ENCODE measurements at places on chromosomes 6 and 20.

DNA sequence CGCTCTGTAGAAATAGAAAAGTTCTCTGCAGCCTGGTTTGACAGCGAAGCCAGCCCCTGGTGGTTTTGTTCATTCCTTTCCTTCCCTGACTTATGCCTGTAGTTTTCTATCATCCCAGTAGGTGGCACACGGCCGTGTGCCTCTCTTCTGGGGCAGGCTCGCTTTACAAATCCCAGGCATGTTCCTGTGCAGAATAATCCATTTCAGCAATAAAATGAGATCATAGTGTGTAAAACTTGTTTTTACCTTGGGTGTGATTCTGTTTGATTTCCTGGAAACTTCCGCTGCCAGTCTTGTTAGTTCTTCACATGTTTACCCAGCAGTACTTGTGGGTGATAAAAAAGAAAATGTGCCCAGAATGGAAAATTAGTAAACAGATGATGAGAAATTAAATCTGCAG lies 7.4 kb upstream of the INSM1 start:
- peak; percentile 5 for DNase-seq

GRCh38 chr6:167652701-167653095 lies 174.0 kb upstream of the AFDN start:
- DNase-seq, result no peak

- DNase-seq, result no peak
Measured at GRCh38 chr20:5402903-5403531, 86.3 kb upstream of the PROKR2 start.

- DNase-seq, result no peak
Measured at GRCh38 chr6:30826961-30827342, 57.4 kb upstream of the DDR1 start.

DNA sequence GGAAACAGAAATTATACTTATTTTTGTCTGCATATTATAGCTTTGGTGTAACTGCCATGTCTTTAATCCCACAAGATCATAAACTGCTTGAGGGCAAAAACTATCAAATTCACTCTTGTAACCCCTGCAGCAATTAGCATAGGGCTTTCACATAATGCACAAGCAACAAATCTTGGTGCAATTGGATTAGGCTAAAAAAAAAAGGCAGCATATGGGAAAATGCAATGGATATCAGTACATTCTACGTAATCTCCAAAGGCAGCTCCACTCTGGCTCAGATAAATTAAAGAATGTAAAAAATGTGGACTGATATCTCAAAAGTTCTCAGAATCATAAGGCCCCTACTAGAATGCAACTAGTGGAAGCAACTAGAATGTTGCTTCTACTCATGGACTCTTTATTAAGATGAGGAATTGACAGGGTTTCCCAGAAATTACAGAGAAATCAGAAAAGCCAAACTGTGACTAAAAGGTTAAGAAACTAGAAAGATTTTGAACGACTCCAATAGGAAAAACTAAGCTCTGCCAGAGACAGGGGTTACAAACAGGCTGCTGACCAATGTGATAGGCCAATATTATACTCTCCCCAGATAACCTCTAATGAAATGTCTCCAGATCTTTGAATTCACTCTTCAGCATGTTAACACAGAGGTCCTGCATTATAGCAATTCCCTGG lies 55.0 kb downstream of the FILIP1 start:
- no peak for DNase-seq

DNA sequence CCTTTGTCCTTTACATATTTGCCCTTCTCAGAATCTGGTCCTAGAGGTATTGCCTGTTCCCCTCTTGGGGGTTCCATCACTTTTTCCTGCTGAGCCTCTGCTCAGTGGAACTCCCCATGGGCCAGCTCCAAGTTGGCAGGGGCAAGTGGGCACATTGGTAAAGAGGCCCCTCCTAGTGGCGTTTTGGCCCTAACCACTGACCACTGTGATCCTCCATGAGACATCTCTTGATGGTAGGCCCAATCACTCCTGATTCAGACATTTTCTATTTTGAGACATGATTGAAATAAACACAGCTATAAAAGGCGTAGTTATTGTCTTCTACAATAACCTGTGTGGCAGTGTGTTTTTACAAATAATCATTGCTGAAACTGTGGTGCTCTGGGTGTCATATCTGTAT lies 83.0 kb downstream of the RREB1 start:
- DNase-seq, result no peak

Measured in activated T-cell treated with anti-CD3 and anti-CD28 coated beads for 1 hour (primary cell).